ENCODE measurements at places on chromosomes 3 and 15.

DNA sequence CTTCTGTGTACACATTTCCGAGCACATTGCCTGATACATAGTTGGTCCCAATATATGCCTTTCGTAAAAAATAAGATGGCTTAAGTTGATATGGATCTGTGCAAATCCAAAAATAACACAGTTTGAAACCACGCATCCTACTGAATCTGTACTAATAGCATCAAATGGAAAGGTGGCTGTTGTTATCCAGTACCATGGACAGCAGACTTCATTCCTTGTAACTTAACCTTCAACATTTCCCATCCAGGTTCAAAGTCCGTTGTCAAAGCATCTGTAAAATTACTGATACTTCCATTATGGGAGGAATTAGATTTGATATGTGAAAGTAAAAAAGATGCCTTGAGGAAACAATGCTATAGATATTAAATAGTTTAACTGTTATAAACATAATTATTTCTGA is 65.5 kb upstream of the C3orf49 start:
- no peak for DNase-seq

- no peak for DNase-seq
Observed at GRCh38 chr3:151879679-151880415, 6.4 kb downstream of the SUCNR1 start.

DNA sequence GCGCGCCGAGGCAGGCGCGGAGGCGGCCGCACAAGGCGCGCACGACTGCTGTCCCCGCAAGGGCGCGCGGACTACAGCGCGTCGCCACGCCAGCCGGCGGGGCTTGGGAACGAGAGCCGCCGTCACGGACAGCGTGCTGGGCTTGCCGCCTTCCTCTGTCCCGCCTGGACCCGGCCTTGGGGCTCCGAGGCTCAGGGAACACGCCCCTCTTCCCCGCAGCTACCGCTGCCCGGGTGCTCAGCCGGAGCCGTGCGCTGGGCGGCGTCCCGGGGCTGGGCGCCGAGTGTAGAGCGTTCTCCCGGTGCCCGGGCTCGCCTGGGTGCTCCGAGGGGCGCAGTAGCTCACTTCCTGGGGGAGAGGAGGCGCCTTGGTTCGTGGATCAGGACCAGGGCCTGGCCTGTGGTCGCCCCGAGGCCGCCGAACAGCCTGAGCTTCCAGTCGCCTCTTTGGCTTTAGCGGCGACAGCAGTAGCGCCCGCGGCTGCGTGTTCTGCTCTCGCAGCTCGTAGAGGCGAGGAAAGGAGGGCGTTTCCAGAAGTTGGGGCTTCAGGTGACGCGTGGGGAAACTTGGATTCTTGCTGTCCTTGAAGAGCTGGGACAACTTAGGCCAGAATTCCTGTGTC is 226.7 kb upstream of the C2CD4B start:
- peak; percentile 77 for DNase-seq

GRCh38 chr3:81758275-81758674 is 3.2 kb downstream of the GBE1 start:
- peak; percentile 38 for DNase-seq

GRCh38 chr3:73762855-73763254 is 138.1 kb upstream of the PDZRN3 start:
- no peak for DNase-seq
